Naive thymus-derived CD4-positive, alpha-beta T cell (primary cell): ENCODE measurements at places on chromosomes 16 and 17.

GRCh38 chr16:10895053-10895946, 18.3 kb downstream of the CIITA start:
- no peaks in the 10 kb centered on the region for H3K36me3 ChIP-seq
- no peak for DNase-seq
- no peaks in the 10 kb centered on the region for H3K4me1 ChIP-seq
- no peak overlapping the region for H3K4me3 ChIP-seq

DNA sequence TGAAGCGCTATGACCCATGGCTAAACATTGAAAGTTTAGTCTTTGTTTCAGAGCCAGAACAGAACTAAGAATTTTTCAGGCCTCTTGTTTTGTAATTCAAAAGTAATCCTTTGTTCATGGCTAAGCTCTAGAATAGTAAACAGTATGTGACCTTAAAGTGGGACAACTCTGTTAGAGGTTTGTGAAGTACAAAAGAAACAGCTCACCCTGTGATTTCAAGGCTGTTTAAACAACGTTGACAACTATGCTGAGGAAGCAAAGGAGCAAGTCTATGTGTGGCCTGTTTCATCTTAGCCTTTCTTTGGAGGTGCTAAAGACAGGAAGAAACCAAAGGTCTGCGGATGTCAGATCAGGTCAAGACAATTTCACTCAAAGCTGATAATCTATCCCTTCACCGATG, 40.4 kb downstream of the MYOCD start:
- no peaks in the 10 kb centered on the region for H3K4me1 ChIP-seq
- H3K36me3 ChIP-seq = no peaks in the 10 kb centered on the region
- no peaks in the 10 kb centered on the region for H3K27me3 ChIP-seq
- no peak overlapping the region for H3K27ac ChIP-seq
- no peak overlapping the region for H3K4me3 ChIP-seq

- no peak overlapping the region for H3K4me3 ChIP-seq
- no peaks in the 10 kb centered on the region for H3K27me3 ChIP-seq
- no peak overlapping the region for H3K27ac ChIP-seq
- H3K36me3 ChIP-seq = no peaks in the 10 kb centered on the region
- peaks cover 5% of the 10 kb centered on the region for H3K4me1 ChIP-seq
Observed at GRCh38 chr16:53094013-53094630, 39.3 kb downstream of the CHD9 start.

- no peaks in the 10 kb centered on the region for H3K4me1 ChIP-seq
- no peak for DNase-seq
- peaks cover 17% of the 10 kb centered on the region for H3K36me3 ChIP-seq
- H3K27ac ChIP-seq = no peak overlapping the region
- no peaks in the 10 kb centered on the region for H3K27me3 ChIP-seq
- no peak overlapping the region for H3K4me3 ChIP-seq
Observed at GRCh38 chr17:67129283-67129682, 84.9 kb downstream of the CACNG1 start.

DNA sequence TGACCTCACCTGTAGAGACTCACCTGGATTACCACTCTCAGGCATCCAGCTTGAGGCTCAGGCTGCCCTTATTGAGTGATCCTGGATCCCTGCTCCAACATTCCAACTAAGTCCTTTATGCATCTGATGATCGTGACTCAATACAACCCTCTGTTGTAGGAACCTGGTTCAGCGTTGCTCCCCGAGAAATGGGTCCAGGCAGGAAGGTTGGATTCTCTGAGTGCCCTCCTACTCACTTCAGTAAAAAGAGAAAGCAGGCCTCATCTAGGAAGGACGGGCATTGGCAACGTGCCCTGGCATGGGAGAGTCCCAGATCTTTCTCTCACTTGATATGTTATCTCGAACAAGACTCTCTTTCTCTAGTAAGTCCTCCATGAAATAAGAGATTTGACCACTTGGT, at the start of gene OR3A1:
Gene OR3A1, minus strand, starts transcription at position 101 of the 400 bp plus-strand sequence. CDS start 5,778 bp downstream, outside the sequence.
- no peak within 1 kb of the TSS for H3K27ac ChIP-seq
- H3K27me3 ChIP-seq = no peaks in the 10 kb centered on the region
- DNase-seq = no peak
- no peak within 1 kb of the TSS for H3K4me3 ChIP-seq
- no peaks in the 10 kb centered on the region for H3K4me1 ChIP-seq
- H3K36me3 ChIP-seq = no peaks in the 10 kb centered on the region

- H3K36me3 ChIP-seq = no peaks in the 10 kb centered on the region
- H3K27ac ChIP-seq = no peak overlapping the region
- H3K4me3 ChIP-seq = no peak overlapping the region
- no peak for DNase-seq
Observed at GRCh38 chr17:22145605-22146178, 453.4 kb downstream of the KCNJ18 start.

GRCh38 chr17:9587969-9588656, 11.7 kb downstream of the CFAP52 start:
- no peaks in the 10 kb centered on the region for H3K4me1 ChIP-seq
- no peak for DNase-seq
- no peaks in the 10 kb centered on the region for H3K36me3 ChIP-seq
- H3K4me3 ChIP-seq = no peak overlapping the region
- no peak overlapping the region for H3K27ac ChIP-seq

- no peaks in the 10 kb centered on the region for H3K36me3 ChIP-seq
- no peak for DNase-seq
- H3K27me3 ChIP-seq = no peaks in the 10 kb centered on the region
- H3K4me1 ChIP-seq = no peaks in the 10 kb centered on the region
- no peak overlapping the region for H3K27ac ChIP-seq
- H3K4me3 ChIP-seq = no peak overlapping the region
Observed at GRCh38 chr17:10600571-10600970, 51.1 kb upstream of the MYH2 start.

GRCh38 chr16:59591480-59591879, 857.4 kb upstream of the GOT2 start:
- H3K4me1 ChIP-seq = no peaks in the 10 kb centered on the region
- H3K27me3 ChIP-seq = no peaks in the 10 kb centered on the region
- no peak for DNase-seq
- H3K27ac ChIP-seq = no peak overlapping the region
- H3K36me3 ChIP-seq = no peaks in the 10 kb centered on the region
- H3K4me3 ChIP-seq = no peak overlapping the region

- H3K4me1 ChIP-seq = no peaks in the 10 kb centered on the region
- H3K36me3 ChIP-seq = peaks cover 18% of the 10 kb centered on the region
- no peak for DNase-seq
- H3K27ac ChIP-seq = no peak overlapping the region
Observed at GRCh38 chr16:477301-478157, 50.0 kb upstream of the CAPN15 start.

DNA sequence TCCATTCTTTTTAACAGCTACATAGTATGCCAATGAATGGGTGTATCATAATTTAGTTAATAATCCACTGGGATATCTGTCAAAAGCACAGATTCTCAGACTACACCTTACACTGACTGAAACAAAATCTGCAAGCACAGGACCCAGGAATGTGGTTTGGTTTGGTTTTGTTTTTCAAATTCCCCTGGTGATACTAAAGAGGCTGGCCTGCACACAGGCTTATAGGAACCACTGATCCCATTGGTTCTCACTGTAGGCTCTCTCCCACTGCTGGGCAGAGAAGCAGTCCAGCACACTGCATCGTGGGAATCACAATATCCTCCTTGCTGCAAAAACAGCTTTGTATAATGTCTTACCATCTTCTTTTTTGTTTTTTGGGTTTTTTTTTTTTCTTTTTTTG, 67.1 kb downstream of the TEX14 start:
- no peaks in the 10 kb centered on the region for H3K36me3 ChIP-seq
- no peak overlapping the region for H3K27ac ChIP-seq
- DNase-seq = no peak
- H3K27me3 ChIP-seq = no peaks in the 10 kb centered on the region
- no peaks in the 10 kb centered on the region for H3K4me1 ChIP-seq

DNA sequence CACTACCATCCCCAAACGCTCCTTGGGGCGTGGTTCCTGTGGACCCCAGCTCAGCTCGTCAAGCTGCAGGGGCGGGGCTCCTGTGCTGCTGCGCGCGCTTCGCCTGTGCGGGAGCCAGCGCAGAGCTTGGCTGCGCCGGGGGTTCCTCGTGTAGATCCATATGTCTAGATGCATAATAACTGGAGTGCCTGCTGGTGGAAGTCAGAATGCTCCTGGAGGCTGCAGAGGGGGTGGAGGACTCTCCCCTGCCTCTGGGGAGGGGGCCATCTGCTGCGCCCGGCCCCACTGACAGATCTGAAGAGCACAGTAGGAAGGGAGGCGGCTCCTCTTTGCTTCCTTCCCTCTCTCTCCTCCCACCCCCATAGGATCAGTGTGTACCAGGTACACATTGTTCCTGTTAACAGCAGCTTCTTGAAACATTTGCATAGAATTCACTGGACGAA, 4.6 kb downstream of the RASD1 start:
- H3K36me3 ChIP-seq = no peaks in the 10 kb centered on the region
- DNase-seq = no peak
- H3K27ac ChIP-seq = no peak overlapping the region

- no peak overlapping the region for H3K4me3 ChIP-seq
- no peak for DNase-seq
- H3K27me3 ChIP-seq = no peaks in the 10 kb centered on the region
- no peaks in the 10 kb centered on the region for H3K4me1 ChIP-seq
- H3K27ac ChIP-seq = no peak overlapping the region
- H3K36me3 ChIP-seq = peaks cover 76% of the 10 kb centered on the region
Observed at GRCh38 chr17:34996422-34997285, 16.3 kb downstream of the LIG3 start.

DNA sequence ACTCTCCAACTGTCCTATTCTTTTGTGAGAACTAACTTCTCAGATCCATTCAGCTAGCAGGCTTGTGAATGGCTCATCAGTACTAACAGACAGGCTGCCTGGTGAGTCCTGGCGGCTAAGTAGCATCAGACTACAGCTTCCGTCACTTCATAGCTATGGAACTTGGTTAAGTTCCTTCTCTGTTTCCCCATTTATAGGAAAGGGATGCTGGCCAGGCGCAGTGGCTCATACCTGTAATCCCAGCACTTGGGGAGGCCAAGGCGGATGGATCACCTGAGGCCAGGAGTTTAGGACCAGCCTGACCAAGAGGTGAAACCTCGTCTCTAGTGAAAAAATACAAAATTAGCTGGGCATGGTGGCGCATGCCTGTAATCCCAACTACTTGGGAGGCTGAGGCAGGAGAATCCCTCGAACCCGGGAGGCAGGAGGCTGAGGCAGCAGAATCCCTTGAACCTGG, 49.9 kb upstream of the TANGO6 start:
- H3K4me1 ChIP-seq = no peaks in the 10 kb centered on the region
- no peaks in the 10 kb centered on the region for H3K27me3 ChIP-seq
- H3K4me3 ChIP-seq = no peak overlapping the region
- no peak overlapping the region for H3K27ac ChIP-seq
- no peaks in the 10 kb centered on the region for H3K36me3 ChIP-seq
- DNase-seq = no peak

DNA sequence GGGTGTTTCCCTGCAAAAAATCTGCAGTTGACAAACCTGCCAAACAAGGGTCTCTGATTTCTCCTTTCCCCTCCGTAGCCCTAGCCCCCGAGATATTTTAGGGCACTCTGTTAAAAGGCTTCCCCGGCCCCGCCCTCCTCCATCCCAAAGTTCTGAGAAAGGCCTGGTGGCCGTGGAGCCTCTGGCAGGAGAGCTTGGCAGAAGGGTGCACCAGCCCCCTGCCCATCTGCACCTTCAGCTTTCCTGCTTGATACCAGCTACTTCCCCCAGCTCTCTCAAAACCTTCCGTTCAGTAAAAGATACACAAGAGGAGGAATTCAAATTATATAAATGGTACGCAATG, 711 bp upstream of the CANT1 start:
- H3K27ac ChIP-seq = peak overlapping the region; percentile 86
- no peaks in the 10 kb centered on the region for H3K27me3 ChIP-seq
- H3K4me3 ChIP-seq = peak overlapping the region; percentile 86
- peaks cover 24% of the 10 kb centered on the region for H3K4me1 ChIP-seq
- no peak for DNase-seq
- no peaks in the 10 kb centered on the region for H3K36me3 ChIP-seq

GRCh38 chr17:74961657-74962350, 10.8 kb downstream of the HID1 start:
- H3K27me3 ChIP-seq = no peaks in the 10 kb centered on the region
- H3K4me1 ChIP-seq = no peaks in the 10 kb centered on the region
- no peak overlapping the region for H3K4me3 ChIP-seq
- H3K27ac ChIP-seq = no peak overlapping the region
- DNase-seq = peak; percentile 69

- no peaks in the 10 kb centered on the region for H3K36me3 ChIP-seq
- no peaks in the 10 kb centered on the region for H3K27me3 ChIP-seq
- peaks cover 55% of the 10 kb centered on the region for H3K4me1 ChIP-seq
- no peak overlapping the region for H3K4me3 ChIP-seq
Observed at GRCh38 chr17:80792373-80792781, 199.3 kb upstream of the CHMP6 start.

DNA sequence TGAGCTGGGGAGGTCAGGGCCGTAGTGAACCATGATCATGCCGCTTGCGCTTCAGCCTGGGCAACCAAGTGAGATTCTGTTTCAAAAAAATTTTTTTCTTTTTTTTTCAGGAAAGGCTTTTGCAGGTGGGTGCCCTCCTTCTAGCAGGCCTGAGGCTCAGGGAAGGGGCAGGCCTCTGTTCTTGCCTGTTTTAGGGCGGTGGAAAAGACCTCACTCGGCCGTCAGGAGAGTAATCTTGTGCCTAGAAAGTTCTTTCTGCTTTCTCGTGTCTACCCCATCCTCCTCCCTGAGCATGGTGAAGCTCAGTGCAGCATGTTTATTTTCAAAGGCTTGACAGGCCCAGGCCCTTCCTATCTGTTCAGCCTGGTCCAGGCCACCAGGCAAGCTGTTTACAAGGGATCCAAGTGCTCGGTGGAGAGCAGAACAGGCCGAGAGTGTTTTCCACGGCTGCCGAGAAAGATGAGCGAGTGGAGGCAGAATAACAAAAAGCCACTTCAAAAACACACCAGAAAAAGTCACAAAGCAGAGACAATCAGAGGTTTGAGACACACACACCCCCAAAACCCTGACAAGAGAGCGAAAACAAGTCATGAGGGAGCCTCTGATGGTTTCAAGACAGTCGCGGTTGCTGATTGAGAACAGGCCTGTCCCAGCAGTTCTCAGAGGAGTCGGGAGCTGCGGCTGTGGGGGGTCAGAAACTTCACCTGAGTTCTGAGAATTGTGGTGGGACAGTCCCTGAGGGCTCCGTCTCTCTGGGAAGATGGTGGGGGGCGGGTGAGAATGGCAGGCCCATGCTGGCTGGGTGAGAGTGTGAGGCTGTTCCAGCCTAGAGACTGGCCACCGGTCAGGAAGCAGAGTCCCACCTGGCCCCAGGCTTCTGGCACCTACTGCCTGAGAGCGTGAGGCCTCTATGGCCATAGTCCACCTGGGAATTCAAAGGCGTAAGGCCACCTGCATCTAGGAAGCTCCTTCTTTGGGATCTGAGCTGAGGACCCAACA, 37.5 kb upstream of the CCR7 start:
- H3K4me1 ChIP-seq = peaks cover 100% of the 10 kb centered on the region
- H3K27ac ChIP-seq = peak overlapping the region; percentile 94

- H3K27me3 ChIP-seq = no peaks in the 10 kb centered on the region
- H3K4me3 ChIP-seq = no peak overlapping the region
- no peak overlapping the region for H3K27ac ChIP-seq
- H3K4me1 ChIP-seq = no peaks in the 10 kb centered on the region
Observed at GRCh38 chr16:84585467-84585866, 32.4 kb downstream of the COTL1 start.

DNA sequence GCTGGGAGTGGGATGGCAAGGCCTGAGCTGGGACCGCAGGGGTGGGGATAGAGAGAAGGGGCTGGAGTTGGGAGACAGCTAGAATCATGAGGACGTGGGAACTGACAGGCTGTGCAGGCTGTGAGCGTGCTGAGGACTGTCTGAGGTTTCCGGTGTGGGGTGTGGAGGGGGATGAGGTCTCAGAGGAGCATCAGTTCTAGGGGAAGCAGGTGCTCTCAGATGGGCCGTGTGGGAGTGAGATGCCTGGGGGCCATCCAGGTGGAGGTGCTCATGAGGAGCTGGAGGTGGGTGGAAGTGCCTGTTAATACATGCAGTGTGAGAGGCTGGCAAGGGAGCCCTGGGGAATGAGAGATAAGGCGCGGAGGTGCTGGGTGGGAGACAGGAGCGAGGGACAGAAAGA, 27.2 kb downstream of the HASPIN start:
- H3K4me3 ChIP-seq = peak overlapping the region; percentile 12
- H3K27me3 ChIP-seq = no peaks in the 10 kb centered on the region
- peak; percentile 19 for DNase-seq
- H3K4me1 ChIP-seq = peaks cover 23% of the 10 kb centered on the region
- H3K27ac ChIP-seq = peak overlapping the region; percentile 41
